ENCODE measurements at places on chromosomes 1 and 21.

- no peak for DNase-seq
Observed at GRCh38 chr21:32455548-32455947, 43.0 kb downstream of the EVA1C start.

DNA sequence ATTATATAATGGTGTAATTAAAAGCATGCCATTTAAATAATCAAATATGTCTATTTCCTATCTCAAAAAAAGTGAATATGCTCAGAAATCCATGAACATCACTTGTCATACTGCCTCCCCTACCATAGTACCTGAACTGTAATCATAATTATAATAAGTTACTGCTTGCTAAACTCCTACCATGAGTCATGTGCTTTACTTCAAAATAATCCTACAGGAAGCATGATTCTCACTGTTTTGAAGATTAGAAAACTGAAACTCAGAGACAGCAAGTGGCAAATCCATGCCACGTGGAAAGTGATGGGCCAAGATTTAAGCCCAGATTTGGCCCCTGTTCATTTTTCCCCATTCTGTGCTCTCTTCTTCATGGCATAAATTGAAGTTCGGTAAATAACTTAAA lies 5.2 kb downstream of the LRRC7 start:
- no peak for DNase-seq

DNA sequence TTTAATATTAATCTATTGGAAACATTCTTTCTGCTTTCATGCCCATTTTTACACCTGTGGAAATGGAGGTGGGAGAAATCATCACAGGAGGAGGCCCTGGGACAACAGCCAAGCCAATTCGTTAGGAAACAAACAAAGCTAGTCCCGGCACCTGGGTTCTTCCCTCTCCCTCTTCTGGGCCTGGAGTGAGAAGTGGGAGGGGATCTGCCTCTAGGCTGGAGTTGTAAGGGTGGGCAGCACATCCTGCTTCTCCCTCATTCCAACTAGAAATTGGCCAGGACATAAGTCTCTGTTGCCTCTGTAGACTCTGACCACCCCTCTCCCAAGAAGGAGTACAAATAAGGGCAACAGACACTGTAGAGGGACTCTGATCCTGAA lies 20.2 kb upstream of the ERO1B start:
- DNase-seq, result no peak

GRCh38 chr1:9589144-9589718 lies 520 bp downstream of the TMEM201 start:
- peak; percentile 80 for DNase-seq

DNA sequence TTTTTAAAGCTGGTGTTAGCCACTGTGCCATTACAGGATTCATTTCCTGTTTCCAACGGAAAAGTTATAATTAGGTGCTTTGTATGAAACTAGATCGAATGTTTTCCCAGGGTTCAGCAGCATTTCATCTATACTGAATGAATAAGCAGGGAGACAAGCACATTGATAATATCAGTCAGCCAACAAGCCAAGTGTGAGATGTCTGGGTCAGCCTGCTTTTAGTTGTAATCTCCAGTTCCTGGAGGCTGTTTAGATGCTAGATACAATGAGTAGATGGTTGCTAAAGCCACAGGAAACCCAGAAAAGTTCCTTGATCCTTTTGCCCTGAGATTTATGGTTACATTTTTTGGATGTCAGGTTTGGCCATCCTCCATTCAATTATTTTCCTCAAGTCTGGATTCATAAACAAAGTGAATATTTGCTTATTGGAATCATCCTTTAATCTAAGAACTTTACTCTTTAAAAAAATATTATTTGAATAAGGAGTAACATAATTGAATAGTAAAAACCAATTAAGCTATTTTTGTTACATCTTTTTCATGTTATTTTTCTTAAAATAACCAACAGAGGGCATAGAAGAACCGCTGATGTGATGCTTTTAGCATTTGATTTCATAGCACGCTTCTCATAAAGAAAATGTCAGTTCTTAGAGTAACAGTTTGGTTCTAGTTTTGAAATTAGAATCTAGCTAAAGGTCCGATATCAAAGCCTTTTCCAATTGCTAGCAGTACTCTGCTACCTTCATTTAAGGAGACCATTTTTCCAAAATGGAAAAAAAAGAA lies 76.6 kb downstream of the HSPA13 start:
- DNase-seq, result no peak

DNA sequence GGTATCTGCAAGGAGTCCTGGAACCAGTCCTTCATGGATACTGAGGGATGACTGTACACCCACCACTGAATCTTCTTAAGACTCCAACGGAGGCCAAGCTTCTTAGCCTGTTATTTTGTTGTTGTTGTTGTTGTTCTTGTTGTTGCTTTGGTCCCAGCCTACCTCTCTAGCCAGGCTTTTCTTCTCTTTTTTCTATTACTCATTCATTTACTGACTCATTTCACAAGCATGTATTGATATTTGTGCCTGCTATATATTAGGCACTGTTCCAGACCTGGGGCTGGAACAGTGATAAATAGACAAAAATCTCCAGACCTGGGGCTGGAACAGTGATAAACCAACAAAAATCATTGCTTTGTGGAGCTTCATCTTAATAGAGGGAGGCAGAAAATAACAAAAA lies 20.4 kb downstream of the CENPF start:
- DNase-seq, result no peak

DNA sequence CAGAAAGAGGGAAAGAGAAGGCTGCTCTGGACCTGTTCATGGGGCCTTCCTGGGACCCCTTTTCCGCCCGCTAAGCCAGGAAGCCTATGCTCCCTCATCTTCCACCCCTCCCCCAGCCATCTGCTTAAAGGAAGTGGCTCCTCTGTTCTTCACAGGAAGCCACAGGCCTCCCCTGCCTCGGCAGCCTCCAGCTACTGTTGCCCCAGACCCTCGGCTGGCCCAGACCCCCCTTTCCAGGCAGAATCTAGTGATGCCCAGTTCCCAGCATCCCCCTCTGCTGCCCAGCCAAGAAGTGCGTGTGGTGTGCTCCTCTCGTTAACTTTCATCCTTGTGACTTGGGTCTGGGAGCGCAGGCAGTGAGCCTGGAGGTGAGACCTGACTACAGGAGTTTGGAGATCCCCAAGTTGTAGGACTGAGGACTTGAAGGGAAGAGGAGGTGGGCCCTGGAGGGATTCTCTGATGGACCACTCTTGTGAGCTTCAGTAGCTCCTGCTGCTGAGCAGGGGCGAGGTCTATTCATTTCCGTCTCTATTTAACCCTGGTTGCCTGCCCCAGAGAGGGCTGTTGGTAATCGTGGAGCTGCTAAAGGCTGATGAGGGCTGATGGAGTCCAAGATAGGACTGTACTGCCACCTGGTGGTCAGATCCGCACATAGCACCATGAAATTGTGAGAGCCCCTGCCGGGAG lies 9.1 kb downstream of the IFI6 start:
- peak; percentile 76 for DNase-seq

DNA sequence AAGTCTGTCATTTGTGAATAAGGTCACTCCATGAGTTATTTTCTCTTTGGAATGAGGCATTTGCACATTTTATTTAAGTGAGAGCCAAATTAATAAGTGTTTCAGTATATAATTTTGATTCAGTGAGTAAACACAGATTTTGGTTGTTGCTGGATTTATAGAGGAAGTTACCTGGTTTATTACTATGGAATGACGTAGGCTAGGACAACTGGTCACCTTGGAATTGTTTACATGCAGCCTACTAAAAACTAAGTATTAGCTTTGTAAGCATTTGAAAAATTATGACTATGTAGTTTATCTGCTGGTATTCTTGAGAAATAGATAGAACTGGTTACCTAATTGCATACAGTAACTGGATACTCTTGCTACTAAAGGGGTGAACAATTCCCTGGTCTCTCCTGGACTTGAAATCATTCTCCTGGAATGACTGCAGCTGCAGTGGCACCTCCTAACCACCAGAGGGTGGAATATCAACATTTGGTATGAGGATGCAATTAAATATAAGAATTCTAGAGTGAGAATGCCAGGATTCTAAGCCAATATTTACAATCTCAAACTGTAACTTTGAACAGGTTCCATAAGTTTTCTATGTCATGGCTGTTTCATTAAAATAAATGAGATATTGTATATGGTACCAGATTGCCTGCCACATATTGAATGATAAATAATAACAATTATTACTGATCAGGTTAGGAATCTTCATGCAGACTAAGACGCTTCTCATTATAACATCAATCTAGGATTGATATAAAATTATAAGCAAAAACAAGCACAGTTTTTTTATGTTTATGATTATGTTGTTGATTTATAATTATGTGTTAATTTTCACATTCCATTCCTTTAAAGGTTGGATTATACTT lies 3.5 kb upstream of the KRTAP27-1 start:
- DNase-seq, result no peak

GRCh38 chr1:162487241-162487640 lies 10.4 kb upstream of the UHMK1 start:
- DNase-seq, result no peak

GRCh38 chr1:194717941-194718340 lies 1531.5 kb upstream of the B3GALT2 start:
- DNase-seq, result no peak

DNA sequence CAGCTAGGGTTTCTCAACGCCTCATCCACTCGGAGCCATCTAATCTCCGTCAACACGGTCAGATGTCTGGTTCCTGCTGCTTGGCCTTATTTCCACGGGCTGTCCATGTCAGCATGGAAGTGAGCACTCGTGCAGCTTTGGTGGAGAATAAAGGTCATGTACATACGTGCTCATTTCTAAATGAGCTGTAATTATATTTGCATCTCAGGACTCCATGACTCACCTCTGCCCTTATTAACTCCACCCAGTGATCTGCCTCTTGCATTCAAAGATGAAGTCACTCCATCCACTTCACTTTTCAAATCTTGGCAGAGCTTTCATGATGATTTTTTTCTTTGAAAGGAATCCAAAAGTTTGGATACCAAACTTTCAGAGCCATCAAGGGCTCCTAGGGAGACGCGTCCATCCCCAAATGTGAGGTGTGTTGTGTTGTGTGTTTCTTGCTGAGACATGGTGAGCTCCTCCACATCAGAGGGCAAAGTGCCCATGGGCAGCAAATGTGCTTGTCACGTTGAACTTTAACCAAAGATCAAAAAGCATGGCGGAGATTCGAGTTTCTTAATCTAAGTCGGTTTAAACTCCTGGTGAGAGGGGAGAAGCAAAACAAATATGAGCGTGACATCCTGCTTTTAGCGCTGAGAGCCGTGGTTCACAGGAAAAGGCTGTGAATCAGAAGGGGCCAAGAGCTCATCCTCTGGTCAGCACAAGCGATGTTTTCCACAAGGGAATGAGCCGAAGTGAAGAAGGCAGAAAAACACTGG lies 68.6 kb upstream of the ERRFI1 start:
- no peak for DNase-seq

DNA sequence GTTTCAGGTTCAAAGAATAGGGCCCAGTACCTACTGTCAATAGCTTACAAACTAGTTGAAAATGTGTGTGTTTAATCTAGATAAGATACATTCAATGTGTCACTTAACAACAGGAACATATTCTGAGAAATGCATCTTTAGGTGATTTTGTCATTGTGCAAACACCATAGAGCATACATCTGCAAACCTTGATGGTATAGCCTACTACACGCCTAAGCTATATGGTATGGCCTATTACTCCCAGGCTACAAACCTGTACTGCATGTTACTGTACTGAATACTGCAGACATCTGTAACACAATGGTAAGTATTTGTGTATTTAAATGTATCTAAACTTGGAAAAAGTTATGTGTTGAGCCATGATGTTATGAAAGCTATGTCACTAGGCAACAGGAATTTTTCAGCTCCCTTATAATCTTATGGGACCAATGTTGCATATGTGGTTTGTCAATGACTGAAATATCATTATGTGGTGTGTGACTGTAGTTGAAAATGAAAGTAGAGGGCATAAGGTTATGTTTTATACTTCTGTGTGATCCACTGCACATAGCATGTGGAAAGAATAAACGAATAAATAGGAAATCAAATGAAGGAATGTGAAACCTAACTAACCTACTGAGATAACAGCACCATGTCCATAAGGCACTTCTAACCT lies 129.0 kb upstream of the CAMK1G start:
- DNase-seq, result no peak

GRCh38 chr1:163399976-163400601 lies 78.3 kb downstream of the NUF2 start:
- DNase-seq, result no peak

DNA sequence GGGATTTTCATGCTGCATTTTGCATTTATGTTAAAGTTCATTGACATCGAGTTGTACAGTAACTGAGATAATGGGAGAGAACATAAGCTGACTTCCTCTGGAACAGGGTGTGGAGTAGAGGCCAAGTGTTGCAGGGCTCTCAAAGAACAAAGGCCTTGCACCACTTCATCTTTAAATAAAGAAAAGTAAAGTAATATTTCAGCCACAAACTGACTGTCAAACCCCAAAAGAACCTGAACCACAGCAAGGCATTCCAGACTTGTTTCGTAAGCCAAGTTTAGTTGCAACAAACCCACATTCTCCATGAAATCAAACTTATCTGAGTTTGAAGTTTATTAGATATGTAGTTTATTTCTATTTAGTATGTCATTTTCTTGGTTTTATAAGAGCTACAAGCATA lies 19.1 kb upstream of the HMGCS2 start:
- DNase-seq, result no peak

- no peak for DNase-seq
Observed at GRCh38 chr1:200905411-200906052, 10.8 kb downstream of the INAVA start.

DNA sequence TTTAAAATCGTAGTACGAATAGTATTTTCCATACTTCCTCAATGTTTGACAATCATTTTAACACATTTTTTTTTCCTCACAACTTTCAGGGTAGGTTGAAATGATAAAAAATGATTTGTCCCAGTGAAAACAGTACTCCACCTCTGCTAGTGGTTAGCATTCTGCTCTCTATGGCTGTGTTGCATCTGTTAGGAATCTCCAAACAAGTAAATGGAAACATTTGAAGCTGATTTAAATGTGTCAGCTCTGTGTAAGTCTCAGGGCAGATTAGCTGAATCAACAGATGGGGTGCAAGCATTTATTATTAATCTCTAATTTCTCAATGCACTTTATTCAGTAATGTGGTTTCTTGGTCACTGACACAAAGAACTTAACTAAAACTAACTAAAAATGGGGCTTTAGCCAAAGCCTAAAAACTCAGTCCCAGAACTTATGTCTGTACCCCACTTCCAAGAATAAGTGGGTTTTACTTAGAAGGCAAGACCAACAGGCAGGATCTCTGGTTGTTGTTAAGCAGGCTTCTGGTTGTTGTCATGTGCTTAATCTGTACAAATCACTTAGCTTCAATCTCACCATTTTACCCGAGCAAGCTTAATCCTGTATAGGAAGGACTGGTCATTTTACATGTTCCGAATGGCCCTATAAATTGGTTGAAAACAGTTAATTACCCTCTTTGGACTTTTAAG lies 67.8 kb downstream of the PRRX1 start:
- DNase-seq, result no peak

- DNase-seq, result no peak
Observed at GRCh38 chr1:160207118-160207650, 2.0 kb downstream of the PEA15 start.

DNA sequence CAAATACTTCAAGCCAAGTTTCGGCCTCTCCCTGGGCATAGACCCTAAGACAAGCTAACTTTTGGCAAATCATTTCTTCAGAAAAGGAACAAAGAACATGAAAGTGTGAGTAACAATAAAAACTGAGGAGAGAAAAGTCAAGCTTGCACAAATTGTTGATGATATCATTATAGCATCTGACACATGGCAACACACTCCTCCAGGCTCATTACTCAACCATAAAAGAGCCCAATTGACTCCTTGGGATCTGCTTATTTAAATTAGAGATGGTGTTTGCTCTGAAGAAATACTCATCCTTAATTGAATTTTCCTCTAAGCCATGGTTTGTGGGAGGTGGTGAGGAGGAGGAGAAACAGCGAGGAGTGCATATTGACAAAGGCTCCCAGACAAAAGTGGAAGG lies 54.5 kb downstream of the TNFSF4 start:
- DNase-seq, result no peak

Data from right kidney (tissue), 9 donors.